ENCODE measurements at places on chromosomes 13 and 19.

DNA sequence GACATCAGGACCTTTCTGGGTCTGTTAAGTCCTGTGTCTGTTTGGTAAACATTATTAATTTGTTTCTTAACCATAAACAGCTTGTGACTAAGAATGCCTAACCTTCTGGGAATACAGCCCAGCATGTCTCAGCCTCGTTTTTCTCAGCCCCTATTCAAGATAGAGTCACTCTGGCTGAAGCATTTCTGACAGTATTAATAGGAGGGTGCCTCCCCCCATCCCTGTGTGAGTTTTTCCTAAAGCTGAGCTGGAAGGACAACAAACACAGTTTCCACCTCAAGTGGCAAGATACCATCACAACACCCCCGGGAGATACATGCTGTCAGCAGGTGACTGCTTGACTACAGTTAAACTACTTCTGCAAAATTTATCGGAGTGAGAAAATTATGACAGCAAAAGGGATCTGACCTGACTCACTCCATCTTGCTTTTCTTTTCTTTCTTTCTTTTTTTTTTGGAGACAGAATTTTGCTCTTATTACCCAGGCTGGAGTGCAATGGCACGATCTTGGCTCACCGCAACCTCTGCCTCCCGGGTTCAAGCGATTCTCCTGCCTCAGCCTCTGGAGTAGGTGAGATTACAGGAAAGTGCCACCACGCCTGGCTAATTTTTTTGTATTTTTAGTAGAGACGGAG, 59.3 kb upstream of the ABCC4 start:
- no peak for DNase-seq

DNA sequence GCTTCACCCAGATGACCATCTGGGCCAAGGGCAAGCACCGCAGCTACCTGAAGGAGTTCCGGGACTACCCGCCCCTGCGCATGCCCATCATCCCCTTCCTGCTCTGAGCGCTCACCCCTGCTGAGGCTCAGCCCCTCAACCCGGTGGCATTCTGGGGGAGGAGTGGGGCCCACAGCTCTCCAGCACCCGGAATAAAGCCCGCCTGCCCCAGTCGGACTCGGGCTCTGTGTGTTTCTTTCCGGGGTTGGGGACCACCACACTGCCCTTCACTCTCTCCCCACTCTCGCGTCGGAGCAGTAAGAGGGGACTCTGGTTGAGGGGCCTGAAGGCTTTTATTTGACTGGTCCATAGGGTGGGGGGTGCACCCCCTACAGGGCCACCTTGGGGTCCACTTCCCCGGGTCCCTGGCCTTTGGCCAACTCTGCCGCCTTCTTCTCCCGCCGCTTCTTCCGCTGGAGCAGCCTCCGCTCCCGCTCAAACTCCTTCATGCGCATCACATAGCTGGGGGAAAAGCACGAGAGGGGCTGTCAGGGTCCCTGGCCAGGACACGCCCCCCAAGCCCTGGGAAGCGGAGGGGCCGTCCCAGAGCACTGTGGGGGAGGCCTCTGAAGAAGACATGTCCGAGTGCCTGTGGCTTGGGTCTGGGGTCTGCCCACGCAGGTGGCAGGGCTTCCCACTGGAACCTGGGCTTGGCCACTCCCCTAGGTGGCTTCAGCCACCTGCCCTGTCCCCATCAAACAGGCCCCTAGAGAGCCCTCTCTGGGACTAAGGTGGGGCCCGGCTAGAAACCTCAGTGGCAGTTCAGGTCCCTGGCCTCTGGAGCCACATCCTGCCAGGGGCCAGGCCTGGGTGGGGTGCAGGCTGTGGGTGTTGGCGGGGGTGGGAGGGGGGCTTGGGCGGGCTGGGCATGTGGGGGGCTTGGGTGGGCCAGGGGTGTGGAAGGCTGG, 5.8 kb downstream of the NDUFB7 start:
- DNase-seq, result no peak

DNA sequence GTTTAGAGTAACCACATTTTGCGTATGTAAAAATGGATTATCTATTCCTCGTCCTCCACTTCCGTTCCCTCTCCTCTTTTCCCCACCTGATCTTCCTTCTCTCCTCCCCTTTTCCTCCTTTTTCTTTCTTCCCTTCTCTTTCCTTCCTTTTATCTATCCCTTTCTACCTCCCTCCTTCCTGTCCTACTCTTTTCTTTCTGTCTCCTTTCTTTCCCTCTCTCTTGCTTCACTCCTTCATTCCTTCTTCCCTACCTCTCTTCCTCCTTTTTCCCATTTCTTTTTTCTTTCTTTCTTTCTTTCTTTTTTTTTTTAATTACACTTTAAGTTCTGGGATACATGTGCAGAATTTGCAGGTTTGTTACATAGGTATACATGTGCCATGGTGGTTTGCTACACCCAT, 688.4 kb upstream of the GPC6 start:
- no peak for DNase-seq

- DNase-seq, result no peak
Observed at GRCh38 chr19:44498988-44499387, 1.3 kb downstream of the ZNF180 start.

- DNase-seq, result no peak
Observed at GRCh38 chr13:45728759-45729158, 26.6 kb downstream of the CBY2 start.

DNA sequence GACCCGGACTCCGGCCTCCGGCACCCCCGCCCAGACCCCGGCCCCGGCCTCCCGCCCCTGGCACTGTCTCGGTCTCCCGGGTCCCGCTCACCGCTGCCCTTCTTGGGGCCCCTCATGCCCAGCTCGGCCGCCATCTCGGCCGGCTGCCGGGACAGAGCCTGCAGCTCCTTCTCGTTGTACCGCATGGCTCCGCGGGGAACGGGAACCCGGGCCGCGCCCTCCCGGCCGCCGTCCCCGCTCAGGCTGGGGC, 140 bp downstream of the PLEKHJ1 start:
- DNase-seq, result no peak

GRCh38 chr19:48624791-48625723, 5.8 kb downstream of the SPHK2 start:
- DNase-seq, result no peak

DNA sequence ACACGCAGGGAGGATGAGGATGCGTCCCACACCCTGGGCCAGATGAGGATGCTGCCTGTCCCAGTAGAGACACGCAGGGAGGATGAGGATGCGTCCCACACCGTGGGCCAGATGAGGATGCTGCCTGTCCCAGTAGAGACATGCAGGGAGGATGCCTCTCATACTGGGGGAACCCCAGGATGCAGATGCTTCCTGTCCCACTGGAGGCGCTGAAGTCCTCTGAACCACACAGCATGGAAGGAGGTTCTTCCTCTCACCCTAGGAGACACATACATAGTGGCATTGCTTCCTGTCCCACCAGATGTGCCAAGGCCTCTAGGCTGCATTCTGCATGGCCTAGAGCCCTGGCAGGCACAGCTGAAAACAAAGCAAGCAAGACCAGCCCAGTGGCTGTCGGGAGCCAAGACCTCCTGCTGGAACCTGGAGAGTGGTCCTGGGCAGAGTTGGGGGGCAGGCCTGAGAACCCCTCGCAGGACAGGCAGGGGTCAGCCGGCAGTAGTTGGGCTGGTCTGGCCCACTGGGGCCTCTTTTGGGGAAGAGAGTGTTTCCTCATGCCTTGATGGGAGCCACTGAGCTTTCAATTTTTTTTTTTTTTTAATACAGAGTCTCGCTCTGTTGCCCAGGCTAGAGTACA, 4.3 kb downstream of the HPN start:
- peak; percentile 32 for DNase-seq

- no peak for DNase-seq
Observed at GRCh38 chr19:58407658-58408151, 744 bp upstream of the ZNF584 start.

DNA sequence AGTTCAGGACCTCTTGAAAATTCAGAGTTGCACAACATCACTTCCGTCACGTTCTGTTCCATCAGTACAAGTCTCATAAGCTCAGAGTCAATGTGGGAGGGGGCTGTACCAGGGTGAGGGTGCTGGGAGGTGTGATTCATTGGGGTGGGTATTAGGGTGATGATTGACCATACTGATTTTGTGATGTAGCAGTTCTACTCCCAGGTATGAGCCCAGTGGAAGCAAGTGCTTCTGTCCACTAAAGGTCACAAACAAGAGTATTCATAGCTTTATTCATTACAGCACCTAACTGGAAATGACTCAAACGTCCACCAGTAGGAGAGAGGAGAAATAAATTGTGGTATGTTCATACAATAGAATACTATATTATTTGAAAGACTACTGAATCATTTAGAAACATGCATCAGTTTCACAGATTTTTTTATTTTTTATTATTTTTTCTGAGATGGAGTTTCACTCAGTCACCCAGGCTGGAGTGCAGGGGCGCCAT, 12.1 kb upstream of the UPF3A start:
- no peak for DNase-seq

GRCh38 chr19:48656840-48657474, 11.0 kb upstream of the CA11 start:
- no peak for DNase-seq
